HAP-1 (cell line): ENCODE measurements at places on chromosomes 6 and 20.
A peak's percentile ranks its signal among the peaks of the same experiment; 100 is the strongest.

DNA sequence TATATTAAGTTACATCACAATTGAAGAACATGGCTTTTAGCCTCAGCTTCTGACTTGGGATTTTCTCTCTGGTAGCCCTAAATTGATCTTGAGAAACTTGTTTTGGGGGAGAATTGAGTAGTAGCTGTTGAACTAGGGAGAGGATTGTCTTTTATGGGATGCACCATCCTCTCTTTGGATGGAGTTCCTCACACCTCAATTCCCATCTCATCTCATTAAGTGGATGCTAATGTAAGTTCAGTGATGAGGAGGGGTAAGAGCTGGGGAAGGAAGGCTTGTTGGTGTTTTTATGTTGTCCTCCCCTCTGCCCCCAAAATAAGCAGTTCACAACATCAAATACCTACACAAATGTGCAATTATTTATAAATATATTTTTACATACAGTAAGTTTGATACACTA is 4.0 kb downstream of the GJA1 start:
- no peak for DNase-seq

DNA sequence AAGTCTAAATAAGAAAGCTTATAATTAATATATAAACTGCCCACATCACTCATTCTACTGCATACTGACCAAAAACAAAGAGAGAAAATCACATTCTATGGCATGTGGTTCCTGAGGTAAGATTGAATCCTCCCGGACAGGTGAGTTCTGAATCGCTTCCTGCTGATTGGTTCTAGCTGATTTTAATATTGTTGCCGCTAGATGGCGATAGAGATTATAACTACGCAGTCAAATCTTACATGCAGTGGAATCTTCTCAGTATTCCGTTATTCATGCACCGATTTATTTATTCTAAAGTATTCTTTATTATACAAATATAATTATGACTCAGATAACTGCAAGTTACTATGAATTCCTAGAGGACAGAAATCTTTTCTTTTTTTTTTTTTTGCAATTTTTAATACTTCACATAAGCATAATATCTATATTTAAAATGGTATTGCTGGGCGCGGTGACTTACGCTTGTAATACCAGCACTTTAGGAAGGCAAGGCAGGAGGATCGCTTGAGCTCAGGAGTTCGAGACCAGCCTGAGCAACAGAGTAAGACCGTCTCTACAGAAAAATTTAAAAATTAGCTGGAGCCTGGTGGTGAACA is 24.2 kb upstream of the TMX4 start:
- DNase-seq, result peak; percentile 69

- no peak for DNase-seq
These were observed 67.8 kb downstream of the GFOD1 start for GRCh38 chr6:13419422-13420195.

DNA sequence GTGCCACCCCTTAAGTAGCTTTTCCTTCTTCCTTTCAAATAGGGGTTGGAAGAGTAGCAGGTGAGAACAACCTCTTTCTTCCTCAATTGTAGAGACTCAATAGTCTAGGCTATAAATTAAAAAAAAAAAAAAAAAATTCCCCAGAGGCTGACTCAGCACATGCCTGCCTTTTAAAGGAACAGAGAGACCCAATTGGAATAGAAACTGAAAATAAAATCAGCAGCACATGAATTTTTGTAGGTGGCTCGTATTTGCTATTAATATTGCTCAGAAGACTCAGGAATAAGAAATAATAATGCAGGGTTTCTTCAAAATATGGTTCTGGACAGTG is 19.3 kb downstream of the TOP1 start:
- DNase-seq, result no peak

DNA sequence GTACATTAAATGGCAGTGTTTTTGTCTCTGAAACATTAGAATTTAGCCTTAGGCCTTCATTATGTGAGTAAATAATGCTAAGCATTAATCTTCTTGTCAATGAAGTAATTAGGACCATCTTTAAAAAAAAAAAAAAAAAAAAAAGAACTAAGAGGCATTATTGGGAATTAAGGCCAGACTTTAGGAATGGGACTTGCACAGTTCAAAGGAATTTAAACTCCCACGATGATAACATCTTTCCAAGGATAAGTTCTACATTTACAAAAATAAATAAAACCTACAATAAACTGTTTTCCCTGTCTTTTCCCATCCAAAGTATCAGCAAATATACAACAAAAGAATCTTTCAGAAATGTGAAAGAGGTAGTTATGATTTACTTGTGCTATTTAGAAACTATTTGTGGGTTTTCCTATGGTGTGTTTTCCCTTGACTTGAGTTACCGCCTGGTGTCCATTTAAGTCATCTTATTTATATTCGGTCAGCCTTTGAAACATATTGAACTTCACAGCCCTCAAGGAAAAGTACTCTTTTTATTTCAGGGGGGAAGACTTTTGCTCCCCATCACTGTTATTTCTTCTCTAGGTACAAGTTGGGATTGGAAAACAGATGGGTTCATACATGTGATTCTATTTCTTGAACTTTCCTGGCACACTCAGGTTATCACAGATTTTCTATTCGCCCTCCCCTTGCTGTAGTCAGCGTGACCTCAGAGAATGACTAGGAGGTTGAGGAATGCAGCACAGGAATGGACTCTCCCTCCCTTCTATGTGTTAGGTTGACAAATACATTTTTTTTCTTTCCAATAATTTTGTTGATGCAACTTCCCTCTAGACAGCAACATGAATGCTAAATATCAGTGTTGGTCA is 13.6 kb downstream of the STMND1 start:
- DNase-seq, result no peak

GRCh38 chr20:25574411-25574810 is 10.9 kb downstream of the NINL start:
- DNase-seq, result no peak

GRCh38 chr20:2942439-2942838 is 69.2 kb downstream of the PTPRA start:
- peak; percentile 20 for DNase-seq

DNA sequence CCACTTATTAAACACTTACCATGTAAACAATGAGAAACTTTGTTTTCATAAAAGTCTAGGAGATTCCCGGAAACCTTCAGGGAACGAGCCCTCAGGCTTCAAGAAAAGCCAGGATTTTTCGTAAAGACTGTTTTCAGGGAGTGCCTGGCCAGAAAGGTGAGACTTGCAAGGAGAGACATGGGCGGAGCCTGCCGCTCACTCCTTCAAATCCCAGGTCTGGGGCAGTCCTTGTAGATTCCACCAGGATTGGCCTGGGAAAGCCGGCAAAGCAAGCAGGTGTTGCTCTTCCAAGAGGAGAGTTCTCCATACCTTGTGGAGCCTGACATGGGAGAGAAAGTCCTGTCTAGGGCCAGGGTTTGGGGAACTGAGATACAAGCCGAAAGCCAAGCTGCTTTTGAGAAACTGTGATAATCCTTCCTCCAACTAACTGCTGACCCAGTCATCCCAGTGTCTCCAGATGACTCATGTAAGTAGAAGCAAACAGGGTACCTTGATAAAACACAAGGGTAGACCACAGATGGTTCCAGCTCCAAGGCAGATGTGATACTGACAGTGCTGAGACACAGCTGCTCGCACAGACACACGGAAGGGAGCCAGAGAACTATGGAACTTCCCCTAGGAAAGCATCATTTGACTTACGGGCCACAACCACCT is 69.4 kb upstream of the NAA20 start:
- DNase-seq, result no peak

DNA sequence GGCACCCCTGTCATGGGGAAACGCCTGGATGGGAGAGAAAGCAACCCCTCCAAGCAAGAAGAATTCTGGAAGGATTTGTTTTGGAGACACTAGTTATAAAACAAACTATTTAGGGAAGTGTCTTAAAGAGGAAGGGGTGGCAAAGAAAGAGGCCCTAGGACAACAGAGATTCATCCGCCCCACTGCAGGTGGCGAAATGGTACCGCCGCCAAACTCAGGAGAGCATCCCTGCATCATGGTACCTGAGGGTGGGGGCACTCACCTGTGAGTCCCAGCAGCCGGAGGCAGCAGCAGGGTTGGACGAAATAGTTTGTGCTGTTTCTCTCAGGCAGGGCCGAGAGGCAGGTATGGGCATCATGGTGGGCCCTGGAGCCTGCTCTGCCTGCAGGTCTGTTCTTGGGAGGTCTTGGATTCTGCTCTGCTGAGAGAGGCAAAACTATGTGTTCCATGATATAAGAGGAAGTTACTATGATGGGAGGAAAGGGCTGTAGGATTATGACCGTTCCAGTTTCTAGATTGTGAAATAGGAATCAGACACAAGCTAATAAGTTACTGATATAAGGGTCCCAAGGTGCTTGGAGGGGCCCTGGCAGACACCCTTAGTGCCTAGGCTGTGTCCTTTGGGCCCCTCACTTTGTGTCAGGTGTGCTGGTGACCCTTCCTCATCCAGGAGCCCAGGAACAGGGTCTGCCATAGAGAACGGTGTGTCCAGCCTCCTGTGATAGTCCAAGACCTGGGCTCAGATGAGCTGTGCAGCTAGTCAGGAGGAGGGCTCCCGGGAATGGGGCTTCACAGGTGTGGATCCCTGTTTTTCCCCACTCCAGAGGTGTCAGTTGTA is 20.4 kb downstream of the SIRPD start:
- DNase-seq, result no peak

GRCh38 chr20:35971981-35972380 is 3.6 kb downstream of the CNBD2 start:
- DNase-seq, result no peak

- DNase-seq, result no peak
These were observed 146.9 kb upstream of the VGLL2 start for GRCh38 chr6:117118490-117118889.

GRCh38 chr6:146594495-146594894 is 4.3 kb upstream of the ADGB start:
- DNase-seq, result no peak

GRCh38 chr6:166691199-166691598 is 64.1 kb upstream of the RPS6KA2 start:
- no peak for DNase-seq

DNA sequence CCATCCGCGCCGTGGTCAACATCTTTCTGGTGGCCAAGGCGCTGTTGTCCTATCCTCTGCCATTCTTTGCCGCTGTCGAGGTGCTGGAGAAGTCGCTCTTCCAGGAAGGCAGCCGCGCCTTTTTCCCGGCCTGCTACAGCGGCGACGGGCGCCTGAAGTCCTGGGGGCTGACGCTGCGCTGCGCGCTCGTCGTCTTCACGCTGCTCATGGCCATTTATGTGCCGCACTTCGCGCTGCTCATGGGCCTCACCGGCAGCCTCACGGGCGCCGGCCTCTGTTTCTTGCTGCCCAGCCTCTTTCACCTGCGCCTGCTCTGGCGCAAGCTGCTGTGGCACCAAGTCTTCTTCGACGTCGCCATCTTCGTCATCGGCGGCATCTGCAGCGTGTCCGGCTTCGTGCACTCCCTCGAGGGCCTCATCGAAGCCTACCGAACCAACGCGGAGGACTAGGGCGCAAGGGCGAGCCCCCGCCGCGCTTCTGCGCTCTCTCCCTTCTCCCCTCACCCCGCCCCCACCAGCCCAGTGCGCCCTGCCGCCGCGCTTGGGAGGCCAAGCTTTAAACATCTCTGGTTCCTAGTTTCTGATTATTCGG is 4.0 kb downstream of the SLC32A1 start:
- no peak for DNase-seq

GRCh38 chr6:133410638-133411435 is 169.7 kb downstream of the EYA4 start:
- no peak for DNase-seq

DNA sequence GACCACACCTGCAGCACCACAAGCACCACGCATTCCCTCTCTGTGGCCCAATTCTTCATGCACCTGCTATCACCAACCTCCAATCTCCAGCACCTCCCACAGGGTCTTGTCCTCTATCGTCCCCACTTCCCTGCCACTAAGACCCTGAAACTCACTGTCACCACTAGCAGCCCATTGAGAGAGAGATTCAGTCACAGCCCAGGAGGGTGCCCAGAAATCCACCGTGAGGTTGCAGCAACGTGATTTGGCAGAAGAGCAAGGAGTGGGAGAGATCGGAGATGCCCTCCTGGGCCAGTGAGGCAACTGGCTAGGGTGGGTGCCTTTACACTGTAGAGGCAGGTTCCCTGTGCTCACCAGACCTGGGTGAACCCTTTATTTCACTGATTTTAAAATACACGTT is 90.1 kb downstream of the ANKRD60 start:
- DNase-seq, result no peak

DNA sequence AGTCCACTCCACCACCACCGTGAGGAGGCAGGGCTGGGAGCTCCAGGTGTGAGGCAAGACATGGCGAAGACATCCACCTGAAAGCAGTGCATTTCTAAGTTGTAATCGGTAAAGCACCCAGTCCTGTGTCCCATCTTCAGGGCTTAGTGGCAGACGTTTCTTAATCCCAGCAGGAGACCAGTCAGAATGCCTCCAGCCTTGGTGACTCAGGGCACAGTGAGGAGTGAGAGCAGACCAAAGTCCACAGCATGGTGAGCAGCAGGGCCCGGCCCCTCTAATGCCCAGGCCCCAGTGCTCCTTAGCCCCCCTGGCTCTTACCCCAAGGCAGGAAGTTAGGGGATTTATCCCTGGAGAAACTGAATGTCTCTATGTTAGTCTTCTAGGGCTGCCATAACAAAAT is 183.9 kb downstream of the SYNDIG1 start:
- no peak for DNase-seq

DNA sequence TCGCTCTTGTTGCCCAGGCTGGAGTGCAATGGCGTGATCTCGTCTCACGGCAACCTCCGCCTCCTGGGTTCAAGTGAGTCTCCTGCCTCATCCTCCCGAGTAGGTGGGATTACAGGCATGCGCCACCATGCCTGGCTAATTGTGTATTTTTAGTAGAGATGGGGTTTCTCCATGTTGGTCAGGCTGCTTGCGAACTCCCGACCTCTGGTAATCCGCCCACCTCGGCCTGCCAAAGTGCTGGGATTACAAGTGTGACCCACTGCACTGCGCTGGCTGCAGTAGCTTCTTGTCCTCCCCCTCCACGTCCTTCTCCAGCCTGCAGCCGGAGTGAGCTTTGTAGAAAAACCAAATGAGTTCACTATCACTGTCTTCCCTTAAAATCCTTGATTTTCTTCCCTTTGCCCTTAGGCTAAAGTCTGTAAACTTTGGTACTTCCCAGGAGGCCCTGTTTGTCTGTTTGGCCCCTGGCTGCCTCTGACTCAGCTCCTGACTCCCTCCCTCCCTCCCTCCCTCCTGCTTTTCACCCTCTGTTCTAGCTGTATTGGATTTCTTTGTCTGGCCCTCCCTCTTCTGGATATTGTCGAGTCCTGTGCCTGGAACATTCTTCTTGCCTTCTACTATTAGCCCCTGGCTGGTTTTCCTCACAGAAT is 12.9 kb downstream of the PARD6B start:
- DNase-seq, result peak; percentile 76

DNA sequence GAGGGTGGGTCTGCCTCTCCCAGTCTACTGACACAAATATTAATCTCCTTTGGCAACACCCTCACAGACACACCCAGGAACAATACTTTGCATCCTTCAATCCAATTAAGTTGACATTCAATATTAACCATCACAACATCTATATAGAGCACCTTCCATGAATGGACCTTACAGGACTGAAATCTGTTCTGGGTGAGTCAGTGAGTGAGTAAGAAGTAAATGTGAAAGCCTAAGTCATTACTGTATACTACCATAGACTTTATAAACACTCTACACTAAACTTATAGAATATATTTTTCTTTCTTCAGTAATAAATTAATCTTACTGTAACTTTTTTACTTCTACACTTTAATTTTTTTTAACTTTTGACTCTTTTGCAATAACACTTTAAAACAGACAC is 993.8 kb upstream of the MAP3K7 start:
- DNase-seq, result no peak

- DNase-seq, result no peak
These were observed 391.8 kb downstream of the CDC5L start for GRCh38 chr6:44779130-44779826.

- no peak for DNase-seq
These were observed 139.6 kb downstream of the AIG1 start for GRCh38 chr6:143200167-143200770.
